Midbrain (tissue), 1 donor: ENCODE measurements at places on chromosomes 12 and 14.

DNA sequence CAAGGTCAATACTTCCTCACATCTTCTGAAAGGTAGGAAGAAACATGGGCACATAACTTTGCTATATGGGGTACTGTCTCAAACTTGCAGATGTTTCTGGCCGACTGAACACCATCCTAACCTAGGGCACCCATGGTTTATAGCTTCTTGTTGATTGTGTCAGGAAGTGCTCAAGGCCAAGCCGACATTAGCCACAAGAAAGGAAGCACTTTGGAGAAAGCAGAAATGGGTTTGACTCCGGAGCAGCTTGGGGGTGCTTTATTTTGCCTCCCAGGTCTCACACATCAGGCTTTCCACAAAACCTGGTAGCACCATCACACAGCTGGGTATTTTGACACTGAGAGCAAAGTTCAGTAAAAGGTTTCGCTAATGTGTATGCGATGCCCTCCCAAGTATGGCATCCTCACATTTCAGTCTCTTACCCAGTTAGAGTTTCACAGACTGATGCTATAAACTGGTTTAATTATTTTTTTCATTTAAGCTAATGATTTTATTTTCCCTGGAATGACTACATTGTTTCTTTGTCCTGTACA is 25.2 kb upstream of the BHLHE41 start:
- no peak for DNase-seq

DNA sequence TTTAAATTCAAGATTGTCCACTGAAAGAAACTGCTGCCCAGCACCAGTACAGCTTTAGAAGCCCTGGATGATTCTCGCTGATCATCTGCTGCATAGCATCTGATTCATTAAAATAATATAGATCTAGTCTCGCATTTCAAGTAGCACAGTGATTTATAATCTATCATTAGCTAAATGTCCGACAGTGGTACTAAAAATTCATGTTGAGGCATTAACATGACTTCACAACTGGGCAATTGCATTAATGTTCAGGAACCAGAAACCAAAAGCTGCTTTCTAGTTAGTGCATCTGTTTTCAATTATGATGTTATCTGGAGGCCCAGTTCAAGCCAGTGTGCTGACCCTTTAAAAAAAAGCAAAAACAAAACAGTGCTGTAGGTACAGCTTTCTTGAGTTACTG is 1987.2 kb upstream of the SEL1L start:
- DNase-seq: no peak

DNA sequence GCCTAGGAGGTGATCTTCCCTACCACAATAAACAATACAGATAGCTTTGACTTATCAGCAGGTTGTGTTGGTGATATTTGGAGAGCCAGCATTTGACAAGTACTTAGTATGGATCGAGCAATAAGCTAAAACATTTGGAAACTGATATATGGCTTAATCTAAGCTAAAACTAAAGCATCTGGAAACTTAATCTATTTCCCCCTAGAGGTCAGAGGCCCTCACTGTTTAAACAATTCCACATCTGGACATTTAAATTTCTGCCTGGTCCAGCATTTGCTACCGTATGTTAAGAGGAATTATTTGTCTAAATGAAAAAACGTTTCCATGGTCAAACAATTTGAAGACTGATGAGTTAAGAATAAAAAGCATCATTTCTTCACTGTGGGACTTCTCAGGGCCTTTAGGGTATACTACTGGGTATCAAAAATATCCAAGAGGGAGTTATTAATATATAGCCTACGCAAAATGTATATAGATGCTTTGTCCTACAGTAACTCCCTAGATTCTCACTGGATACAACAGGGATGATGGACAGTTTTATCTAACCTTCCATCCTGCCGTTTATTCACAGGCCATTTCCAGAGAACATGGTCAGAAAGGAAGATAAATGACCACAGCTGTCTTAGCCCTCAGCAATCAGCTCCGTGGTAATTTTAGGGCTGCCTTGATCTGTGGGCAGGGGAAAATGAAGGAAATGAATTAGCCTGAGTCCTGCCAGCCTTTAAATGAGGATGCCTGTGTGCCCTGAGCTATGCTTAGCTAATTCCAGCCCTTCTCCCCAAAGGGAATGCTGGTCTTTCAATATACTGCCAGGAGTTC is 135.4 kb upstream of the NUDT4 start:
- no peak for DNase-seq

DNA sequence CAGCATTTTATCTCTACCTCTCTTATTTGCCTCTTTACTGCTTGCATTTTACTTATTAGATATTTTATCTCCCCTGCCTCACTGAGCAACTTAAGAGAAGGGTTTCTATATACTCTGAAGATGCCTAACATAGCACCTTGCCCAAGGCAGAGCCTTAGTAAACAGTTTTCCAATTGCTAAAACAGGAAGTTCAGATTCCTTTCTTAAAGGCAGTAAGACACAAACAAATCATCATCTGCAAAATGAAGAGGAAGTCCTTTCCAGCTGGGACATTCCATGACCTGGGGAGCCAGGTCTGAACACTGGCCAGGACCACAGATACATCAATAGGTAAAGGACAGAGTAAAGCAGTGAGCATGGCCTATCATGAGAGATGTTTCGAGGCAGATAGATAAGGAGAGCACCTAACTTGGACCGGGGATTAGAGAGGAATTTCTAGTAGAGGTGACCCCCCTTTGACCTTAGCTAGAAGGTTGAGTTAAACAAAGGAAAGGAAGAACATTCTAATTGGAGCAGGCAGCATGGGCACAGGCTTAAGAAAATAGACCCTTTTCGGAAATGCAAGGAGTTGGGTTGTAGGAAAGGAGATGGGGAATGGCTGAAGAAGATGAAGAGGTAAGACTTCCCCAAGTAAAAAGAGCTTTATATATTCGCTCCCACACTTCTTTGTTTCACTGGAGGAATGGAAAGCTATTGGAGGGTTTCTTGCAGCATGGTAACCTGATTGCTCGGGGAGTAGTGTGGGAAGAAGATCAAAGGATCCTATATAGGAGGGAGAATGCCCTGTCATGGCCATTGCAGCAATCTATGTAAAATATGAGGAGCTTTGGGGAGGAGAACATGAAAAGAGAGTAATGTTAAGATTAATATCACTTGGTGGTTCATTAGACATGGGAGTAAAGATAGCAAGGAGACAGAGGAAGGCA is 94.8 kb downstream of the PHLDA1 start:
- DNase-seq: no peak

DNA sequence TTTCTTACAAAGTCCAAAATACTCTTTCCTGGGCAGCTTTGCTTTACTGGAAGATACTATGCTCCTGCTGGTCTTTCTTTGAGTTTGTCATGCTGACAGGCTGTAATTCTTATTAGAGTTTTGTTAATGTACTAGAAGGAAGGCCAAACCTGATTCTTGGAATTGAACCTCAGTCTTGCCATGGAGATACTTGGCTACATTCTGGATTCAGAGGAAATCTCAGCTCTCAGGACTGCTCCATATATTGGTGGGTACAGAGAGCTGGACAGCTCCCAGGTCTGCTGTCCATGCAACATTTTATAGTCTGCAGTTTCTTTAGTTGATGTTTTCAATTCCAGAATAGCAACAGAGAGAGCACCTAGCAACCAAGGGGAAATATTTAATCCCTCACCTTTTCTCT is 363.1 kb upstream of the STXBP6 start:
- no peak for DNase-seq

DNA sequence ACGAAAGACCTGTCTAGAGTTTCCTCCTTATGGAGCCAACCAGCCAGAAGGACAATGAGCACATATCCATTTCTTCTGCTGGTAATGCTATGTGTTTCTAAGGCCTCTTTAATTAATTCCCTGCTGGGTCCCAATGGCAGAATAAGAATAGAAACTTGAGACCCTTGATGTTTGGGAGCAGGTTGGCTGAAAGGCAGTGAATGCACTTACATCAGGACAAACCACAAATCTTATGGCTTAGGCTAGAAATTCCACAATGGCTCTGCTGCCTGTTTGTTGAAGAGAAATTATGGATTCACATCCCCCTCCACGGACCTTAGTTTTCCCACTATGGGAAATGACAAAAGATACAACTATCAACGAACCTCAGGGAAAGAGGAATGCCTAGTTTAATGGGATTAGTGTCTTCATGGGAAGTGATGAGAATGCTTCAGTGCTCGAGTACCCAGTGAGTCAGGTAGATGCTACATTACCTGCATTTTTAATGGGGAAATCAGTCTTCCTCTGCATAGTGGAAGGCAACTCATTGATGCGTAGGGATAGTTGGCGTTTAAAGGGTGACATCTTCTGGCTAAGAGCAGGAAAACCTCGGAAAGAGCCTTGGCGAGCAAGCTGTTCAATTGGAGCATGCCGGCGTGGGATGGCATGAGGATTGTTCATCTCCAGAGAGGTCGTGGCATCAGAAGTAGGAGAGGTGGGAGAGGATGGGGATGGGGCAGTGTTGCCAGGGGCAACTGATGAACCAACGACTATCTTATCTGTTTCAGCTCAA is 46.5 kb downstream of the PAPLN start:
- DNase-seq: peak; percentile 58

DNA sequence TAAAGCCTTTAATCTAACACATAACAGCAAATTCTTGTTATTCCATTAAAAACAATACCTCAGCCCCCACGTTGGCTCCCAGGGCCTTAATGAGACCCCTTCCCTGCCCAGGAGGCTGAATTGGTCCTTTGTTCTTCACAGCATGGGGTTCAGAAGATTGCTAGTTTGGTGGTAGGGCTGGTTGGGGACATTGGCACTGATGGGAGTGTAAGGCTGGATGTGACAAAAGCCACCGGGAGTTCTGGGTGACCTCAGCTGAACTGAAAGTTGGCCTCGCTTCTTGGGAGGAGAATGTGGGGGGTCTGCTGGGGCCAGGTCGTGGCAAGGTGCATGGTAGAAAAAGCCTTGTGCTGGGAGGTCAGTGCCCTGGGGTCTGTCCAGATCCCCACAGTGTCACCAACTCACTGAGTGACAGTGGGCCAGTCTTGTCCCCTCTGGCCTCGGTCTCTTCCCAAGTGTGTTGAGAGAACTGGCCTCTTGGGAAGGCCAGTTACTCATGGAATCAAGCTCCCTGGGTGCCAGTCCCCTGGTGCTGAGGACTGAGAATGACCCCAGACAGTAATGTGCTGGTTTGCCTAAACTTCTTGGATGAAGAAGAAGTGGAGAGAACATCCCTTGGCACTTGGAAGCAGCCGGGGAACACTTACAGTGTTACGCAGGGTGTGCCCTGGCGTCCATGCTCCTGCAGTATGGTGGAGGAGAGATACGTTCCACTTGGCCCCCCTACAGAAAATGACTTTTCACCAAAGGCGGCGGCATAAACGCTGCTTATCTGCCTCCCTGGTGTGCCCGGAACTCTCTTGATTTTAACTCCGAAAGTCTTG is 283.7 kb upstream of the RTL1 start:
- DNase-seq: no peak

GRCh38 chr14:30532264-30532663 is 26.7 kb upstream of the G2E3 start:
- DNase-seq: no peak
